ENCODE measurements at places on chromosomes 13 and 19.
A peak's percentile ranks its signal among the peaks of the same experiment; 100 is the strongest.

- DNase-seq, result peak; percentile 88
These were observed 135.2 kb downstream of the TSHZ3 start for GRCh38 chr19:31214086-31214485.

DNA sequence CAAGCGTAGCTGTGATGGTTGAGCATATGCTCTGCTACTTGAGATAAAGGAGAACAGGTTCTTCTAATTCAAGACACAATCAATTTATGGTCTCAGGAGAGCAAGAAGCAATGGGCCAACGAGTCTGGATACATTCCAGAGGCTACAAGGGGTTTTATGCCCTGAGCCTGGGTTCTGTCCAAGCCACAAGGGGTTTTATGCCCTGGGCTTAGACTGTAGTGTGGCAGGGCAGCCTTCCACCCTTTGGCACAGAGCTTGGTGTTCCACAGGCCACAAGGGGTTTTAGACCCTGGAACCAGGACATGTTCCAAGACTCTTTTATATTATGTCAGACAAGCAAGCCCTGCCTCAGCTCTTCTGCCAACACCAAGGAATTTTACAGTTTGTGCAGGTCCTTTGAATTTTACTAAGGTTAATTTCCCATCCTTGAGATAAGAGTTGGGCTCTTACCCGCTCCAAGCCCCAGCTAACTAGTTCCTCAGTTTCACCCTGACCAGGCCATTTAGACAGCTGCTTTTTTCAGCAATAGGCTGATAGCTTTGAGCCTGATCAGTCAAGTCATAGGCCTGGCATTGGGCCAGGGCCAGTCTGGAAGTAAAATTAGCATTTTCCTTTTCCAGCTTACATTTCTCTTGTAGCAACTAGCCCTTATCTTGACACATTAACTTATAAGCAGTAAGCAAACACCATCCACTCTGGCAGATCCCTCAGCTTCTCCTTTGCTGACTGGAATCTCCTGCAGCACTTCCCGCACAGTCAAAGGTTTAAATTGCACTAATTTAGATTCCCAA, 95.0 kb downstream of the ZNF737 start:
- no peak for DNase-seq

GRCh38 chr19:47438793-47439220, 19.5 kb upstream of the MEIS3 start:
- DNase-seq, result no peak

- DNase-seq, result no peak
These were observed 263.6 kb upstream of the GPC6 start for GRCh38 chr13:92963029-92963428.
